Sciatic nerve (tissue), 2 donors: ENCODE measurements at places on chromosomes 13 and 19. TPM values are rescaled to one million over a fixed set of nuclear protein-coding genes. Genes with fewer than 3 reads are reported as not detected.

- DNase-seq = no peak
Observed at GRCh38 chr19:19900139-19900728, 512 bp upstream of the ZNF93 start.

DNA sequence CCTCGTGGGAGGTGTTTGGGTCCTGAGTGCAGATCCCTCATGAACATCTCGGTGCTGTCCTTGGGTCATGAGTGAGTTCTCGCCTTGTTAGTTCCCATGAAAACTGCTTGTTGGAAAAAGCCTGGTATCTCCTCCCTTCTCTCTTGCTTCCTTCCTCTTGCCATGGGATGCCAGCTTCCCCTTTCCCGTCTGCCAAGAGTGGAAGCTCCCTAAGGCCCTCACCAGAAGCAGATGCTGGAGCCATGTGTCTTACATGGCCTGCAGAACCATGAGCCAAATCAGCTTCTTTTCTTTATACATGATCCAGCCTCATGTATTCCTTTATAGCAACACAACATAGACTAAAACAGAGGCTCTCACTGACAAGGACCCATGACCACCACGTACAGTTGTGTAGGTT lies 8.2 kb downstream of the ADGRE2 start:
- no peak for DNase-seq

- DNase-seq = no peak
Observed at GRCh38 chr19:10168386-10168948, 26.3 kb downstream of the DNMT1 start.

DNA sequence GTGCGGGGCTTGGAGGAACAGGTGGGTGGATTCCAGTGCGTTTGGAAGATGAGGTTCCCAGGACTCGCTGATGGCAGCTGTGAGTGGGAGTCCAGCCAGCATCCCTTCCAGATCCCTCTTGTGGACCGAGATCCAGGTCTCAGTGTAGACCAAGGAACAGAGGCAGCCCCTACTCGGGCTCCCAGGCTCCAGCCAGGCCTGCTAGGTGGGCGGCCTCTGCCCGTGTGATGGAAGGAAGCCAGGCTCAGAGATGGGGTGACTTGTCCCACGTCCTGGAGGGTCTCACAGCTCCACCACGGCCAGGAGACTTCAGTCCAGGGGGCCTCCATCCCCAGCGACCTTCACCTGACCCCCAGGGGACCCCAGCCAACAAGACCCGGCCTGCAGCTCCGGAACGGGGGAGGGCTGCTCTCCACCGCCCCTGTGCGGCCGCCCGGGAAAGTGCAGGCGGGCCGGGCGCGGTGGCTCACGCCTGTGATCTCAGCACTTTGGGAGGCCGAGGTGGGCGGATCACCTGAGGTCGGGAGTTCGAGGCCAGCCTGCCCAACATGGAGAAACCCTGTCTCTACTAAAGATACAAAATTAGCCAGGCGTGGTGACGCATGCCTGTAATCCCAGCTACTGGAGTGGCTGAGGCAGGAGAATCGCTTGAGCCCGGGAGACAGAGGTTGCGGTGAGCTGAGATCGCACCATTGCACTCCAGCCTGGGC lies 729 bp upstream of the MADCAM1 start:
- DNase-seq = peak; percentile 61

The MZT1 gene
- total RNA-seq = 9.0 TPM

GRCh38 chr13:60448907-60449510 lies 52.0 kb downstream of the TDRD3 start:
- DNase-seq = no peak

DNA sequence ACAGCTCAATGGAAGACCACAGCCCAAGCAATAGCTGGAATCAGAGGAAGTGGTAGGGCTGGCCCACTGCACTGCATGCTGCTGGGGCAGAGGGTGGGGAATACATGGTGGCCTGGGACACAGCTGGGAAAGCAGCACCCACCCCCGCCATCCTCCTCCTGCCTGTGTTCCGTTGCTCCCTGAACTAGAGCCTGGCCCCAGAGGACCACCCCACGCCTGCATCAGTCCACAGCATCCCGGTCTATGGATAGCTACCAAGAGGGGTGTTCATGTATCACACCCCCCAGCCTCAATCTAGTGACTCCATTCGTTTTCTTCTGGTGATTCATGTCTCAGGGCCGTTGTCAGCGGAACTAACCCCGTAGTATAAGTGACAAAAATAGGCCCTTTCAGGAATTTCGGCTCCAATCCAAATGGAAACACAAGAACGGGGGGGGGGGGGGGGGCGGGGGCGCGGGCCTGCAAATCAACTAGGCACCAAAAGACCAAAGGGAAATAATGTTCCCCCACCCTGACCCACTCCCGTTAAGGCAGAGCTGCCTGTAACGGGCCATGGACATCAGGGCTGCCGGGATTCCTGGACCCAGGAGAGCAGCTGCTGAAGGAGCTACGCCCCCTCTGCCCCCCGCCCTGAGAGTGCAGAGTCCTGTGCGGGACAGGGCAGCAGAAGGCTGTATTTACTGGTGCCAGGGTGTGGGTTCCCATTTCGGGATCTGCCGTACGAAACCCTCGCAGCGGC lies 18.9 kb upstream of the EPHX3 start:
- no peak for DNase-seq

The NECTIN2 gene
- total RNA-seq = 115 TPM

GRCh38 chr19:18898081-18898606 lies 2.2 kb upstream of the CERS1 start:
- DNase-seq = no peak

The XAB2 gene
- 34.0 TPM for total RNA-seq

The TRPM4 gene
- 32.5 TPM for total RNA-seq

- no peak for DNase-seq
Observed at GRCh38 chr19:35208121-35208520, 20.4 kb downstream of the FAM187B start.

- DNase-seq = no peak
Observed at GRCh38 chr19:32302778-32303177, 42.6 kb upstream of the ZNF507 start.

- no peak for DNase-seq
Observed at GRCh38 chr19:49400029-49400428, 12.0 kb downstream of the KASH5 start.

DNA sequence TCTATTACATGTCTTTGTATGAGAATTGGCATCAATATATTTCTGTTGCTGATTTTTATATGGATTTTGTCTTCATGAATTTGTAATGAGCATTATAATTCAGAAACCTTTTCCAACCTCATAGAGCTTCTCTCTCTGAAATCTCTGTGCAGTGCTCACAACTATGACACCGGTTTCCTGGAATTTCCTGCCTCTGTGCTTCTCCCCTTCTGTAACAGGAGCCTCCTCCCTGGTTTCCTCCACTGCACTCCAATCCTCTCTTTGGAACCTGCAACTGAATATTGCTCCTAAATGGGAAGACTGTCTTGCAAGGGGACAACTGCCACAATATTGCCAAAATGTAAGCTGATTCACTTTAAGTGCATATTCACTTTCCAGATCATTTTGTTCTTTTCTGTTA lies 1147.9 kb downstream of the UQCRFS1 start:
- no peak for DNase-seq

GRCh38 chr19:49071860-49072547 lies 495 bp downstream of the KCNA7 start:
- no peak for DNase-seq

- DNase-seq = no peak
Observed at GRCh38 chr19:31312677-31313244, 36.5 kb downstream of the TSHZ3 start.

The ZNF776 gene
- 18.1 TPM for total RNA-seq

DNA sequence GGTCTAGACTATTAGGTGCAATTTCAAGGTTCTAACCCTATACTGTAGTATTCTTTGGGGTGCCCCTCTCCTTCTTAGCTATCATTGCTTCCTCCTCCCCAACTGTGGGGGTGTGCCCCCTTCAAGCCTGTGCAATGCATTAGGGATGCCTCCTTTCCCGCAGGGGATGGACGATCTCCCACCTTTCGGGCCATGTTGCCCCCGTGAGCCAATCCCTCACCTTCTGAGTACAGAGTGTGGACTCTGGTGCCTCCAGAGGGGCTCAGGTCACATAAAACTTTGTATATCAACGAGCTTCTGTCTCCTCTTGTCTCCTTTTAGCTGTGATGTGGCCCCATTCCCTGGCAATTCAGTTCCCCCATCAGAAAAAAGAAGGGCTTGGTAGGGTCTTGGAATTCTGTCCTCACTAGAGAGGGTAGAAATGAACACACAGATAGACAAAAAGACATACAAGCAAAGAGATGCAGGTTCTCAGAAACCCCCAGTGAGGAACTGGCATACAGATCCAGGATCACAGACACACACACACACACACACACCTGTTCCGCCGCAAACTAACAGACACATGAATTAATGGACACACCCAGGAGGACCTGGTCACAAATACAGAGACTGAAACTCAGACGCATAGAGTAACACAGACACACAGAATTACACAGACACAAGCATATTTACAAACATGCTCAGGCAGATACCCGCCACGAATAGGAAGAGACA lies 2.5 kb upstream of the HNRNPUL1 start:
- DNase-seq = no peak

DNA sequence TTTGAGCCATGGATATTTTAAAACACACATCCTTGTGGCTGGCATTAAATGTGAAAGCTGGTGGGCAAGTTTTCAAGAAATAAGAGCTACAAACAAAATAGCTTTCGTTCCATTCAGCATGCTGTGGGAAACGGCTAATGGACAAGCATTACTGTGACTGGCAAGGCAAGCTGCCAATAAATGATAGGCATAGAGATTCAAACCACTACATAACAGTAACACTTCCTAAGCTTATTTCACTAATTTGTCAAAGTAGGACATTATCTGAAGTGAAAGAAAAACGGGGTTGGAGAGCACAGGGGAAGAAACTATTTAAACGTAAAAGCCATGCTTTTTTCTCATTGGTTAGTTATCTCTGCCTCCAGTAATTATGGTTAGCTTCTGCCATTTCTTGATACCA lies 26.0 kb downstream of the OBI1 start:
- no peak for DNase-seq

- DNase-seq = no peak
Observed at GRCh38 chr13:52651897-52652195, 790 bp upstream of the SUGT1 start.

- DNase-seq = no peak
Observed at GRCh38 chr13:25165663-25166062, 6.4 kb downstream of the AMER2 start.

DNA sequence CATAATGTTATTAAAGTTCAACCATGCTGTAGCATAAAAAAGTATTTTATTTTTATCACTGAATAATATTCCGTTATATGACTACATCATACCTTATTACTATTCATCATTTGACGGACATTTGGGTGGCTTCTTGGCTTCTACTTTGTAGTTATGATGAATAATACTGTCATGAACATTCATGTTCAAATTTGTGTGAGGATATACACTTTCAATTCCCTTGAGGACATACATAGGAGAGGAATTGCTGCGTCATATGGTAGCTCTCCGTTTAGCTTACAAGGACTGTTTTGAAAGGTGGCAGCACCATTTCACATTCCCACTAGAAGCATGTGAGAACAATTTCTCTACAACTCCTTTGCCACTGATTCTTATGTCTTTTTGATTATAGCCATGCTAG lies 910.8 kb upstream of the MIR17HG start:
- no peak for DNase-seq

The ZNF229 gene
- total RNA-seq = 8.6 TPM

The ZFR2 gene
- 0.31 TPM for total RNA-seq

DNA sequence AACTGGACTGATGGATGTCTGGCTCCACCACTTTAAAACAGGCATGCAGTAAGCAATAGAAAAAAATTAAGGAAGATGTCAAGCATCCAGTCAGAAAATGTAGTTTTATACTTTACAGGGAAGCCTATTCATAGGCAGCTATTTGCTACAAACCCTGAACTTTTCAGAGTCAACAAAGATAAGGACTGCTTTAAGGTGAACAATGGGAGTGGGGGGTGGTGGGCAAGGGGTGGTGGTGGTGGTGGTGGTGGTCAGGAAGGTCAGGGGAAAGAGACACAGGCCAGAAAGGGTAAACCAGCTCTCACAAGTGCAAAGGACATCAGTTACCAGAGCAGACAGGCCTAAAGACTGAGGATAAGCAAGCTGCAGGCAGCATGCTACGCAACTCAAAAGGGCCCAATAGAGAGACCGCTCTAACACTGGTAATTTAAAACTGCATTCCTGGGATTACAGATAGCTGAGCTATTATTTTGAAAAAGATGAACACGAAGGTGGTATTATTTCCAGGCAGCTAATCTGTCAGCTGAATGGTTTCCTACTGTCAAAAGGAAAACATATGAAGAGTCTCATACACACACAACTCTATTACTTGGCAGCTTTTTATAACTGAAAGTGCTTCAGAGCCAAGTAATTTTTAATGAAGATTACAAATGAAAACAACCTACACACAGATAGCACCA lies 14.8 kb downstream of the BRD4 start:
- no peak for DNase-seq

DNA sequence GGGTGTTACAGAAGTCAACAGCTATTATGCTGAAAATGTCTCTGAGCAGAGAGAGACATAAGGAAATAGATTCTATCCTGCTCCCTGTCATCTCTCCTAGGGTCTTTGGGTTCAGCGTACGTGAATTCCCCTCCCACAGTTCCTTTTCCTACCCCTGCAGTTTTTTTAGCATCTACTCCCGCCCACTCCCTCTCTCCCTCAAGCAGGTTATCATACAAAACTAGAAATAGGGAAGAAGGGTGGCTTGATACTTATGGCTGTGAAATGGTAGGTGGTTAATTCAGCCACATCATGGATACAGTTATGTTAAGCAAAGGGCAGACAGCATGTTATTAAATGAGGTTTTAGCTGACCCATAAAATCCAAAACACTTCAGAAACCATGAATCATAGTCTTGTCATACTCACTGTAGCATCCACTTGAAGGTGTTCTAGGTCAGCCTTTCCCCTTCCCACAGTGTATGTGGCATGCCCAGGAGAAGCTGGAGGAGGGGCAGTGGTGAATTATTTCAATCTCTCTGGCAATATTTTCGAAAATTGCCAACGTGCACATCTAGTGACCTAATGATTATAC lies 236.8 kb upstream of the SERP2 start:
- DNase-seq = no peak

DNA sequence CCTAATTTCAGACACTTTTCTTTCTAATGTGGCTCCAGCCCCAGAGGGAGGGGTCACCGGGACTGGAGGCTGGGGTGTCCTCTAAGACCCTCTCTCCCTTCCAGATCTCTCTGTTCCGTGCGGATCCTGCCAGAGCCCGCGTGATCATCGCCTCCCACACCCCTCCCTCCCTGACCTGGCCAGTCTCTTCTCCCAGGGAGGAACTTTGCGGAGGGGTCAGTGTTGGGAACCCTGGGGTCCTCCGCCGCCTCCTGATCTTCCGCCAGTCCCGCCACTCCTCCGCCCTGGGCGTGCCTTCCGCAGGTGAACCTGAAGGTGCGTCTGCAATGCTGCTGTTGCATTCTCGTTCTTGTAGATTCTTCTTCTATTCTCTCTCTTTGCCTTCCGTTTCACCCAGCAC lies 9.1 kb downstream of the SOX21 start:
- no peak for DNase-seq

GRCh38 chr13:28631801-28632200 lies 27.1 kb upstream of the POMP start:
- no peak for DNase-seq

The MRPL4 gene
- total RNA-seq = 29.3 TPM

- DNase-seq = no peak
Observed at GRCh38 chr19:49559928-49560327, 20.4 kb downstream of the NOSIP start.
